Head of caudate nucleus (tissue), 42 donors: ENCODE measurements at places on chromosomes 2 and 18.

- no peak for DNase-seq
Observed at GRCh38 chr2:136994793-136995192, 229.4 kb downstream of the THSD7B start.

GRCh38 chr2:206981739-206982340 lies 42.5 kb downstream of the CPO start:
- DNase-seq = peak; percentile 86

- no peak for DNase-seq
Observed at GRCh38 chr2:120684289-120685065, 51.2 kb upstream of the GLI2 start.

GRCh38 chr2:121030523-121030922 lies 254.5 kb downstream of the TFCP2L1 start:
- no peak for DNase-seq

- no peak for DNase-seq
Observed at GRCh38 chr2:132979339-132980093, 309.5 kb upstream of the LYPD1 start.

- DNase-seq = no peak
Observed at GRCh38 chr2:132725148-132725547, 55.1 kb upstream of the LYPD1 start.

DNA sequence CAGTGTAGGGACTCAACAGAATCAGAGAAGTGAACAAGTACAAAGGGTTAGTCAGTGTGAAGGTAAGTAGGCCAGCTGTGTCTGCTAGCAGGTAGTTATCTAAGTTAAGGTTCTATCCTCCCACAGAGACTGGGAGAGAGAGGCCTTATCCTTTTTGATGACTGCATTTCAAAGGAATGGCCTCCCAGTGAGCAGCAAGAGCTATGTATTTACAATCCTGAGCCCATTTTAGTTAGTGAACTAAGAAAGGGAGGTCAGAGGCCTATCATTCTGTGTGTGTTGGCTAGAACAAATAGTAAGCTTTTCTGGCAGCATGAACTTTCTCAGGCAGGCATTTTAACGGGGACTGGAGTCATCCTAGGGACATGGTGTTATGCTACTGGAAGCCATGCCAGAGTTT lies 182.9 kb downstream of the VWC2L start:
- DNase-seq = no peak
